Activated naive CD8-positive, alpha-beta T cell treated with anti-CD3 and anti-CD28 coated beads, Interleukin-2, amount 50 U/mL, for 24 hours (primary cell): ENCODE measurements at places on chromosomes 3 and 15.
A peak's percentile ranks its signal among the peaks of the same experiment; 100 is the strongest.

GRCh38 chr3:53162672-53163443, 1.8 kb downstream of the PRKCD start:
- DNase-seq: peak; percentile 30

GRCh38 chr3:162626172-162626571, 1129.6 kb downstream of the OTOL1 start:
- no peak for DNase-seq

DNA sequence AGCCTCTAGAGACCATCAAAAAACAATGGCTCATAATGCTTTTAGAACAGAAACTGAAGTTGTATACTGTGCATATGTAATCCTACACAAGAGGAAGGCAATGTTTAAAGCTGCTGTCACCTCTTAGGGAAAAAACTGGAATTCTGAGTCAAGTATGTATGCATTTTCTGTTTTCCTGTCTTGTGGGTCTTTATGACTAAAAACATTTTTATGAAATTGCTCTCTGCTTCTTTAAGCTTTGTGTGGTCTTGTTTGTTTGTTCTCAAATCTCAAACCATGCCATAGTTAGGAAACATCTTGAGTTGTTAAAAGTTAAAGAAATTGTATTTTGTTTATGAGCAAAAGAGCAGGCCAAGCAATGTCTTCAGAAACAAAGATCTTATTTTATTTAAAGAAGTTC, 80.9 kb upstream of the SOX2 start:
- no peak for DNase-seq

DNA sequence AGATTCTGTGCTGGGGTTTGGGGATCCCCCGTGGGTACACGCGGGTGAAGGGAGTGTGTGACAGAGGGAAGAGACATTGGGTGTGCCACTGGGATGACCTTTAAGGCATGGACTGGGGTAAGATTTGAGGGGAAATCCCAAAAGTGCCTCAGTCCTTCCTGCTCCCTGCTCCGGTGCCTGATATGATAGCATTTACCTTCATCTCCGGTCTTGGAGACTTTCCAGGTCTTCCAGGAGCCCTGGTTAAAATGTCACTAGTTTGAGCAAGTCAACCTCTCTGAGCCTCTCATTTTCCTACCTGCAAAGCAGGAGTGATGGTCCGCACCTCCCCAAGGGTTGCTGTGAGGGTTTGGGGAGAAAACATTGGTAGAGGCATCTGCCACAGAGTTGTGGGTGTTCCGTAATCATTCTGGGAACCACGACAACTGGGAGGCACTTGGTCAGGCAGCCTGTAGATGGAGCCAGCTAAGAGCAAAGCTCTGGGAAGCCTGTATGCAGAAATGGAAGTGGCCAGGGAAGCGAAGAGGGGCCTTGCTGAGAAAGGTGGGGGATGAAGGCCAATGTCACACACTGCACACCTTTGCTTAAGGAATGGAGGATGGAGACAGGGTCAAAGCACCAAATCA, 33.9 kb upstream of the KIF23 start:
- no peak for DNase-seq

DNA sequence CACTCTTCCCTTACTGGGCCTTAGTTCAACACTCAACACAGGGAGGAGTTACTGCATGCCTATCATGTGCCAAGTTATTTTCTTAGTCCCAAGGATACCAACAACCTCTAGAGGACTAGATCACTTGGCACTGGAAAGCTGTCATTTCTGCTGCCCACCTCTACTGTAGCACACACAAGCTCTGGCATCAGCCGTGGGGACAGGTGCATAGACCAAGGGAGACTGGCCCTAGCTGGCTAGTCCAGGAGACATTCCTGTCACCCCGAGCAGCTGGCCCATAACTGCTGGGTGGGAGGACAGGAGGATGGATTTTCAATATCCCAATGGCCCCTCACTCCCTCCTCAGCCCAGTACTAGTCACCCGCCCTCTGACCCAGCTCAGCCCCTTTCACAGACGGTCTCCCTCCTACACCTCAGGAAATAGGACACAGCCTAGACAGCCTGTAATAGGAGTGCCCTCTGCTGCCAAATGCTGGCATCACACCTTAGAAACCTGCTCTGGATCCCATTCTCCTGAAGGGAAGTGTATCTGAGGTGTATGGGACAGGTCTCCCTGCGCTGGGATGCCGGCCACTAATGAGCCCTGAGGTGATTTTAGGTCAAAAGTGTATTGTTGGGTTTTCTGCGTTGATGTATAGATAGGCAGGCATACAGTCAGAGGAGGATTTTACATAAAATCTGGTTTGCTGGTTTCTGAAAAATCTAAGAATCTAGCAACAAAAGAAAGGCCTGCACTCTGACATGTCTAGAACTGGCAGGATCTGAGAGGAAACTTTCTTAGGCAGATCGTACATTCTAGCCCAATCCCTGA, 3.4 kb upstream of the DZIP1L start:
- DNase-seq: peak; percentile 71

DNA sequence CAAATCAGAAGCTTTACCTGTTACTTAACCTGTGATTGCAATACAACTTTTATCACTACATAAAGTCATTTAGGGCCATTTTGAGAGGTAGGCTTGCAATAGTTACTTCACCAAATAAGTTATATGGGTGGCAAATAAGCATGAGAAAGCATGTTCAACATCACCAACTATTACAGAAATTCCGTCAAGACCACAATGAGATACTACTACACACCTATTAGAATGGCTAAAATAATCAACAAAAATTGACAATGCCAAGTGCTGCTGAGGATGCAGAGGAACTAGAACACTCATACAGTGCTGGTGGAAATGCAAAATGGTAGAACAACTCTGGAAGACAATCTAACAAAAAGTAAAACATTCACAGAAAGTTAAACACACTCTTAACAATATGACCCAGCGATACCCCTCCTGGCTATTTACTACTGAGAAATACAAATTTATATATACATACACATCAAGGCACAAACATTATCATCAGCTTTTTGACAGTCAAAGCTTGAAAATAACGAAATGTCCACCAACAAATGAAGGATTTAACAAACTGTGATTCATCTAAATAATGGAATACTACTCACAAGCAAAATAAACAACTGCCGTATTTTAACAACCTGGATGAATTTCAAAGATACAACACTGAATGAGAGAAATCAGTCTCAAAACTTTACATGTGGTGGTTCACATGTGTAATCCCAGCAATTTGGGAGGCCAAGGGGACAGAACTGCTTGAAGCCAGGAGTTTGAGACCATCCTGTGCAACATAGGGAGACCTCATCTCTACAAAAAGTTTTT, 82.9 kb downstream of the MYO9A start:
- DNase-seq: no peak

GRCh38 chr3:175608911-175609310, 749.8 kb downstream of the NAALADL2 start:
- no peak for DNase-seq

DNA sequence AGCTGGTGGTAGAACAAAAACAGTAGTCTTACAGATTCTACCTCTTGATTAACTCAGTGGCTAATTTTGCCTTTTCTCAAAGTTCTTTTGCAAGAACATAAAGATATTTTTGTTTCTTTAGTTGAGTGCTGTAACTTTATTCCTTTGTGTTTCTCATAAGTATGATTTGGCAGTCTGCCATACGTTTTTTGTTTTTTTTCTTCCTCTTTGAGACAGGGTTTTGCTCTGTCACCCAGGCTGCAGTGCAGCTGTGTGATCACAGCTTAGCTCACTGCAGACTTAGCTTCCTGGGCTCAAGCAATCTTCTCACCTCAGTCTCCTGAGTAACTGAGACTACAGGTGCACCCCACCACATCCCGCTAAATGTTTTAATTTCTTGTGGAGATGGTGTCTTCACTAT, 22.4 kb downstream of the B3GNT5 start:
- no peak for DNase-seq

- no peak for DNase-seq
Observed at GRCh38 chr3:26624209-26624765, 1.7 kb downstream of the LRRC3B start.

DNA sequence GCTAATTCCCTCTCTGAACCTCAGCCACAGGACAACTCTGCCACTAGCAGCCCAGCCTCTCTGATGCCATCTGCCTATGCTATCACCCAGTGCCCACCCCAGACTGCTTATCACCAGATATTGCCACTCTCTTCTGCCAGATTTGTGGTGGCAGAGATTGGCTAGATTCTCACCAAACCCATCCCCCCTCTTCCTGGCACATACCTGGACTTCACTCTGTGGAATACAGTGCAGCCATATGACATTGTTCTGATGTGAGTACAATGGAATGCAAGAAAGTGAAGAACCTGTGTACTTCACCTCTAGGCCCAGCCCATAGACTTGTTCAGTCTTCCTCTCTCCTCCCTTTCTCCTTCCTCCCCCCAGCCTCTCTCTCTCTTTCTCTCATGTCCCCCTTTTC, 46.9 kb upstream of the NTRK3 start:
- no peak for DNase-seq

DNA sequence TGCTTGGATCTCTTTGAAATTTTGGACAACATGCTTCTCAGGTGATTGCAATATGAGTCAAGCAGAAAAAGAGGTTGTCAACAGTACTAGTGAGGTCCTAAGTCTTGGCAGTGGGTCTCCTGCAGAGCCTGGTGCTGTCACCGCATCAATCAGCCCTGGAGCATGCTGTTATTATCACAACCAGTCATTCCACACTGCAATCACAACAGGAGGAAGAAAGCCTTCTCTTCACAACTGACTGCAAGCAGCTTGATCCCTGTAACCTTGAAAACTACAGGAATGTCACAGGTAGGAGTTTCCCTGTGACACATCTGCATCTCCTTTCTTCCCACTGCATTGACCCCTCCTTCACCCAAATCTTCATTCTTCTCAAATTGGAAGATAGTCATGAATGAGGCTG, 451.1 kb upstream of the ATP11B start:
- no peak for DNase-seq

GRCh38 chr3:104629038-104629437, 737.7 kb upstream of the ALCAM start:
- DNase-seq: no peak

GRCh38 chr15:81388436-81388770, 14.4 kb upstream of the TMC3 start:
- no peak for DNase-seq

DNA sequence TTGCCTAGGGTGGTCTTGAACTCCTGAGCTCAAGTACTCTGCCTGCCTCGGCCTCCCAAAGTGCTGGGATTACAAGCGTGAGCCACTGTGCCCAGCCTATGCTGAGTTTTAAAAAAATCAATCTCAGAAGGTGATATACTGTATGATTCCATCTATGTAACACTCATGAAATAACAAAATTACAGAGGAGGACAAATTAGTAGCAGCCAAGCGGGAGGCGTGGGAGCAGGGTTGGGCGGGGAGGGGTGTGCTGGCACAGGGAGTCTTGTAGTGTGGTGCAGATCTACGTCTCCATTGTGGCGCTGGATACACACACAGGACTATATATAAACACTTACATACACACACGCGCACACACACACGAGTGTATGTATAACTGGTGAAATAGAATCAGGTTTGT, 80.6 kb upstream of the LINGO1 start:
- no peak for DNase-seq

DNA sequence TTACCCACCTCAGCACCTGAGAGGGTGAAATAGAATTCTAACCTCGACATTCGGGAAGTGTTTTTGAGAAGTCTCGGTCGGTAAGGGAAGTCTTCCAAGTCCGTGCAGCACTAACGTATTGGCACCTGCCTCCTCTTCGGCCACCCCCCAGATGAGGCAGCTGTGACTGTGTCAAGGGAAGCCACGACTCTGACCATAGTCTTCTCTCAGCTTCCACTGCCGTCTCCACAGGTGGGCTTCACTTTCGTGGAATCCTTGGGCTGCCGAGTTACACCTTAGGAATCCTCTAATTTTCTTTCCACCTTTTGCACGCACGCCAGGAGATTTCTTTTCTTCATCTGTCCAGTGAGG, 775 bp downstream of the CCNDBP1 start:
- DNase-seq: no peak

GRCh38 chr3:190718097-190718496, 144.4 kb downstream of the GMNC start:
- DNase-seq: no peak

DNA sequence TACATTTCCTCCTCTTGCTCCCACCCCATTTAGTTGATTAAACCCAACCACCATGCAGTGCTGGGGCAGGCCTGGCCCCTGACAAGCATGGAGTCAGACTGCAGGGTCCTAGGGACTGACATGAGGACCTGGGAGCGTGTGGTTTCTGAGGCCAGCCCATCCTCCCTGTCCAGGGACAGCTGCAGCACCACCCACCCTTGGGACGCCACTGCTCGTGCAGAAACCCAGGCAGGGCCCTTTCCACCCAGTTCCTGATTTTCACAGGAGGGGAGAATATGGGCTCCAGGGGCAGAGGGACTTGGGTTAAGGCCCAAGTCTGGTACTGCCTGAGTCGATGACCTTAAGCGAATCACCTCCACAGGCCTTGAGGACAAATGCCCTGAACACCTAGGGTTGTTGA, 23.7 kb downstream of the PLXND1 start:
- DNase-seq: no peak

DNA sequence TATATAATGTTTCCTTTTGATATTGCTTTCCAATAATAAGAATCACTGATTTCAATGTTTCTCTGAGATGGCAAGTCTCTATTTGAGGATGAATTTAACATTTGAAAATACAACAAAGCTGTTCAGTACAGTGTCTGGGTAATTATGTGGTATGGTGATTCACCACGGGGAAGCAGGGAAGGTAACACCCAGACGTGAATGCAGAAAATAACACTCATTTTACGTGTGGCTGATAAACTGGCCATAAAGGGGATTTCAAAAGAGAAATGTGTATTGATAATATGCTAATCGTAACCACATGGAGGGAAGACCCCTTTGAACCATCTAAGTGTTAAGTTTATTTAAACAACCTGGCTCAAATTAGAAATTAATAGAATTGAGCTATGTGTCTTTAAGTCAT, 344.6 kb downstream of the GRM7 start:
- no peak for DNase-seq

DNA sequence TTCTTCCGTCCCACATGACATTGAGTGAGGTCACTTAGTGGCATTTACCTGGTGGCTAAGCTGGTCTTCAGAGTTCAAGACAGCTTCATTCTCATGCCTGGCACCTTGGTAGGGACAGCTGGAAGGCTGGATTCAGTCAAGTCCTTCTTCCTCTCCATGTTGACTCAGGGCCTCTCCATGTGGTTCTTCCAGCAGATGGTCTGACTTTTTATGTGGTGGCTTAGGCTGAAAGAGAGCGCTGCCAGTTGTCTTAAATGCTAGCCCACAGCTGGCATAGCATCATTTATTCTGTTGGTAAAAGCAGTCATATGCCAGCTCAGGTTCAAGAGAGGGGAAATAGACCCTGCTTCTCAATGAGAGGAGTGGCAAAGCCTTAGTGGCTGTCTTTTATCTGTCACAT, 53.0 kb upstream of the CTDSPL start:
- DNase-seq: no peak

GRCh38 chr3:140933552-140933951, 8.1 kb upstream of the SLC25A36 start:
- DNase-seq: no peak

DNA sequence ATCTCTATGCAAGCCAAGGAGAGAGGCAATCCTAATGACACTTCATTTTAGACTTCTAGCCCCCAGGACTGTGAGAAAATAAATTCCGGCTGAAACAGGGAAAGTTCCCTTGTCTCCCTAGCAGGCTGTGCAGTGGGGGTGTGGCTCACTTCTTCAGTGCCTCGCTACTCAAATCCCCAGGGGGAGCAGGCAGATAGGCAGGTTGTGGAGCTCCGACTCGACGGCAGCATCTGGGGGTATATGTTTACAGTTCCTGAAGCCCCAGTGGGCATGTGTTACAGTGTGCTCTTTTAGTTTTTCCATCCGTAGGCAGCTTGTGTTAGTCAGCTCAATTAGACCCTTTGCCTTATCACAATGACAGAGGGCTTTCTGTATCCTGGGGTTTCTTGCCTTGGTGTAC, 836.5 kb downstream of the PDCD6IP start:
- DNase-seq: no peak
